CD4-positive, alpha-beta T cell treated with Interleukin-21 for 1 hour (primary cell): ENCODE measurements at places on chromosomes 11 and 22.

DNA sequence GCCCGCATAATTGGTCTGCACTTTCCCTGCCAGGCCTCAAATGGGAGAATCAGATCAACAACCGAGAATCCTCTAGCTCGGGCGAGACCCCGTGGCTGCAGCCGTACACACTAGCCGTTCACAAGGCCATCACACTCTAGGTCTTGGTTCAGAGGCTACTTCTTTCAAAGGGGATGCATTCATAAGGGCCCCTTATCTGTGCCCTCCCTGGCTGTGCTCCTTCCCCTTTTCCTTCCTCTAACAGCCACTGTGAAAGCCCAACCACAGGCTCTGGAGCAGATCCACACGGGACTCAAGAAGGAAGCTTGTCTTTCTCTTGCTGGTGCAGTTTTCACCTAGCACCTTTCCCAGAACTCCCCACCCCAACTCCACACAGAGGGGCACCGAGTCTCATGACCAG is 24.5 kb downstream of the SMIM38 start:
- DNase-seq: no peak

- DNase-seq: no peak
These were observed 103.4 kb upstream of the ASPHD2 start for GRCh38 chr22:26325641-26326040.

- DNase-seq: no peak
These were observed 26.9 kb downstream of the SIK3 start for GRCh38 chr11:117071344-117071787.

DNA sequence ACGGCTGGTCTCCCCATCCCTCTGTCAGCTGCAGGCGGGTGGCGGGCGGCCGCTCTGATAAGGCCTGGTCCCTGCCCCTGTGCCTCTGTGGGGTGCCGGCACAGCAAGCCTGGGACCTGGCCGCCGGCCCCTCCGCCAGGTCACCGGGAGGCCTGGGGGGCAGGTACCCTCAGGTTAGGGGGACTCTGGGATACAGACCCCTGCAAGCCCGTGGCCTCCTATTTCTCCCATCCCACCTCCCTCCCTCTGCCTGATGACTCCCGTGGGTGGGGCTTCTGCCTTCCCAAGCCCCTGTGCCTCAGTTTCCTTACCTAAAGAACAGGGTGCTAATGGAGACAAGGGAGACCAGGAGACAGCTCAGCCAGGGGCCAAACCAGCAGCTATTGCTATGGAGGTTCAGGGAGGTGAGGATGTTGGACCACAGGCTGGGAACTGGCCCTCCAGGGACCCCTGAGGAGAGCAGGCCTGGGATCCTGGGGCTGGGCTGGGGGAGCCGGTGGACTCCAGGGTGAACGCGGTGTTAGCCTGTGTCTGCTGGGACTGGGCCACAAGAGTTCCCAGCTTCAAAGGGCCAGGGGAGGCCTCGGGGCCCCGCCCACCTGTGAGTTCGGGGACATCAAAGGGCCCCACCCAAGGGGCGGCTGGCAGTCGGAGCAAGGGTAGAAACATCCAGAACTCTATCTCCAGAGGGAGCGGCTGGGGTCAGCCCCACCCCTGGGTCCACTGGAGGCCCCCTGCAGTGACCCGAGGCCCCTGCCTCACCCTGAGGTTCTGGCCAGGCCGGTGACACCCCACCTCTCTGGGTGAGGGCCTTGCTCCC is 32.0 kb upstream of the TH start:
- DNase-seq: no peak

DNA sequence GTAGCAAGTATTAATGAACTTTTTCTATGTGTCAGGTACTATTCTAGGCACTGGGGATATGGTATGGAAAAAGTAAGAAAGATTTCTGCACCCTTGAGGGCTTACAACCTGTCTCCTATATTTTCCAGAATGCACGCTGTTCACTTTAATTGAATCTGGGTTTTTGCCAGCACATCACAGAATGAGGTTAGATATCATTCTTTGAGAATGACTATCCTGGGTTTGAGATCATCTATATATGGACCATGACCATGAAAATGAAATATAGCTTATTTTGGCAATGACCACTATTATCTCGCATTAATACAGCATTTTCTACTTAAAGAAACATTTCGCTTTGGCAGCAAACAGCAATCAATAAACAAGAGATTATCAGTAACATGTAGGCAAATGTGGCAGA is 46.9 kb downstream of the C11orf71 start:
- no peak for DNase-seq

- DNase-seq: no peak
These were observed 267.2 kb downstream of the NTM start for GRCh38 chr11:131637469-131638175.

DNA sequence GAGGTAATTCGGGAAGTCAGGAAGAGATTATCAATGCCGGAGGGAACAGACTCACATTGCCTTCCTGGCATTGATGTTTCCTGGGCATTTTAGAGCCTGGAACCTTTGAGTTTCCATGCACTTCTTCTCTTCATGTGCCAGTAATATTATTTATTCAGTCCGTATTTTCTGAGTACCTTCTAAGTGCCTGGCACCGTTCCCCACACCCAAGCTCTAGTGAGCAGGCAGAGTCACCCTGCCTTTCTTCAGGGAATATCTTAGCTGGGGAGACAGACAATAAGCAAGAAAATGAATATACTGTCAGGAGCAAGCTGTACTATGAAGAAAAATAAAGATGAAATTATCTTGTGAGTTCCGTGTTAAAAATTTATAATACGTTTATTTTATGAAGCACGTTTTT is 136.2 kb upstream of the SEZ6L start:
- DNase-seq: no peak

GRCh38 chr11:2271077-2271326 is 614 bp upstream of the ASCL2 start:
- peak; percentile 67 for DNase-seq

- no peak for DNase-seq
These were observed 124.3 kb downstream of the EHF start for GRCh38 chr11:34745195-34745594.

DNA sequence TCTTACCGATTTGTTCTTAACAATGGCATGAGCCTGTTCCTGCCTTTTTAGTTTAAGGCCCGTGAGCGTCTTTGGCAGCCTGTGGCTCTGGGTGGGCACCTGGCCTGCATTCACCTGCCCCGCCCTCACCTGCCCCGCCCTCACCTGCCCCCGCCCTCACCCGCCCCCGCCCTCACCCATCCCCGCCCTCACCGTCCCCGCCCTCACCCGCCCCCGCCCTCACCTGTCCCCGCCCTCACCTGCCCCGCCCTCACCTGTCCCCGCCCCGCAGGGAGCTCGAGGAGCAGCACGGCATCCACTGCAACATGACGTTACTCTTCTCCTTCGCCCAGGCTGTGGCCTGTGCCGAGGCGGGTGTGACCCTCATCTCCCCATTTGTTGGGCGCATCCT is 14.2 kb downstream of the GATD1 start:
- no peak for DNase-seq

- no peak for DNase-seq
These were observed 39.4 kb downstream of the BLID start for GRCh38 chr11:122076512-122077120.

GRCh38 chr11:118622376-118623268 is 15.2 kb downstream of the PHLDB1 start:
- DNase-seq: no peak

DNA sequence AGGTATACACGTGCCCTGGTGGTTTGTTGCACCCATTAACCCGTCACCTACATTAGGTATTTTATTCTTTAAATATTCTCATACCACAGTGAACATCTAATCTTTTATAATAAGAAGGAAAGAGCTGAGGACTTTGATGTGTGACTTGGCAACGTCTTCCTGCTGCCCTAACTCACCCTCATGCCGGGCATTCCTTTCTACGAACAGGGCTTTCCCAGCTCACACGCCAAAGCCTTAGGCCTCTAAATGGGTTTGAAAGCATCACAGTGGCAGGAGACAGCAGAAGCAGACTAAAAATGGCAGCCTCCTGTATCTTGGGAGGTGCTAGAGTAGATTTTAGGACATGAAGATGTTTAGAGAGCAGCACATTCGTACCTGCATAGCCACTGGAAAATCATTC is 52.6 kb downstream of the CLTCL1 start:
- no peak for DNase-seq

GRCh38 chr11:107956543-107956942 is 28.3 kb downstream of the RAB39A start:
- no peak for DNase-seq

GRCh38 chr22:32531931-32532819 is 57.6 kb downstream of the FBXO7 start:
- DNase-seq: no peak

- no peak for DNase-seq
These were observed 10.9 kb downstream of the RAB38 start for GRCh38 chr11:88164320-88164719.

GRCh38 chr22:20009018-20009491 is 7.6 kb downstream of the ARVCF start:
- DNase-seq: no peak

DNA sequence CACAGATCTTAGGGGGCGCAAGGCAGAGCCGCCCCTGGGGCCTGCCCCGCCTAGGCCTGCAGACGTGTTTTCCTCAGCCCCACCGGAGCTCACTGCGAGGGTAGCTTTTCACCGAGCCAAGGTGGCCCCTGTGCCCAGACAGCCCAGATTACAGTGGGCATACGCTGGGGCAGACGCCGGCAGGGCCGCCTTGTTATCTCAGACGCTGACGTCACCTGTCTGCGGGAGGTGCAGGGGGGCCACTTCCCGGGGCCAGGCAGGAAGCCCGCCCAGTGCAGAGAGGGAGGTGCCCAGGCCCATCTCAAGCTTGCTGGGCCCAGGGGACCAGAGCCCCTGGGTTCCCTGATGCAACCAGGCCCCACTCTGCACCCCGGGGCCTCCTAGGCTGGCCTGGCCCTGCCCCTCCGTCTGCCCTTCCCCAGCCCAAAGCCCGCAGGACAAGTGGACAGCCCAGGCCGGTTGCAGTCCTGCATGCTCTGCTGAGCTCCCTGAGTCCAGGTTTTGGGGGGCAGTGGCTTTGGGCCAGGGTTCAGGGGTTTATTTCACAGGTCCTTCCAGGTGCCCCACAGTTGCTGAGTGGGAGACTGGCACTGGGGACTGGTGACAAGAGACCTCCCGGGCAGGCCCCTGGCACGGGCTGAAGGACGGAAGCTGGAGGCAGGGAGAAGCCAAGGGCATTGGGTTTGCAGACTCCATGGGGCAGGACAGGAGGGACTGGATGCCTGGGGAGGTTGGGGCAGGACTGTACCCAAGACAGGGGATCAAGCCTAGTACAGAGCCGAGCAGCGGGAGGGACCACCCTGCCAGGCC is 38.6 kb downstream of the IGF2 start:
- no peak for DNase-seq

DNA sequence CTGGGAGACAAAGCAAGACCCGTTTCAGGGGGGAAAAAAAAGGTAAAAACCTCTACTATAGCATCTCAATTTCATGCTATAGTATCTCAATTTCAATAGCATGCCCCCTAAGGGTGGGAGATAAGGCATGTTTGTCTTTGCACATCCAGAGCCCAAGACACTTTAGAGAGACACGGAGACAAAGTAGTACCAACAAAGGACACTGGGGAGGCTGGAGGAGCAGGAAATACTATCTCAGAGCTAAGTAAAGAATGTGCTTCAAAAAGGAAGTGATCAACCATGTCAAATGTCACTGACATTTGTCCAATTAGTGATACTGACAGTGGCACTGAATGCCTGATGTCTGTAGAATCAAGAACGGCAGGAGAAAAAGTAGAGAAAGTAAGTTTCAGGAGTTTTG is 68.6 kb downstream of the RRAS2 start:
- DNase-seq: no peak

DNA sequence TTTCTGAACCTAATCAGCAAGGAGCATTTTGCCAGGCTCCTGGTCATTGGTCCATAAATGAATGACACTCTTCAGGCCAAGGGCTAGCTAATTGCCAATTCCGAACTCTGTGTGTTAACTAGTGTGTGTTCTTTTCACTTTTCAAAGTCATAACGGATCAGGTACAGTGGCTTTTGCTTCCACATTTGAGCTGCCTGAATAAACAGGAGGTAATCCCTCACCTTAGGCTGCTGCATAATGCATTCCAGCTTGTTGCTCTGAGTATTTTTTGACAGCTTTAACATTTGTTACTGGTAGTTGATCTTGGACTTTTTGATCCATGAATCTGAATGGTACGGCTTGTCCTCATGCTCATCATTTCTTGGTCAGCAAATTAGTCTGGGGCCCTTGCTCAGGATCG is 485.1 kb downstream of the CNTN5 start:
- no peak for DNase-seq

- DNase-seq: no peak
These were observed 3.3 kb downstream of the SYT7 start for GRCh38 chr11:61577383-61578118.

- DNase-seq: peak; percentile 92
These were observed at the start of gene EP300 for GRCh38 chr22:41092023-41092817. EP300 (plus strand) TSS chr22:41092592; CDS start chr22:41093005, 413 bp downstream.

GRCh38 chr11:59053387-59053786 is 32.7 kb upstream of the GLYATL1B start:
- DNase-seq: peak; percentile 77

GRCh38 chr11:32087597-32087996 is 3.3 kb upstream of the RCN1 start:
- DNase-seq: no peak

DNA sequence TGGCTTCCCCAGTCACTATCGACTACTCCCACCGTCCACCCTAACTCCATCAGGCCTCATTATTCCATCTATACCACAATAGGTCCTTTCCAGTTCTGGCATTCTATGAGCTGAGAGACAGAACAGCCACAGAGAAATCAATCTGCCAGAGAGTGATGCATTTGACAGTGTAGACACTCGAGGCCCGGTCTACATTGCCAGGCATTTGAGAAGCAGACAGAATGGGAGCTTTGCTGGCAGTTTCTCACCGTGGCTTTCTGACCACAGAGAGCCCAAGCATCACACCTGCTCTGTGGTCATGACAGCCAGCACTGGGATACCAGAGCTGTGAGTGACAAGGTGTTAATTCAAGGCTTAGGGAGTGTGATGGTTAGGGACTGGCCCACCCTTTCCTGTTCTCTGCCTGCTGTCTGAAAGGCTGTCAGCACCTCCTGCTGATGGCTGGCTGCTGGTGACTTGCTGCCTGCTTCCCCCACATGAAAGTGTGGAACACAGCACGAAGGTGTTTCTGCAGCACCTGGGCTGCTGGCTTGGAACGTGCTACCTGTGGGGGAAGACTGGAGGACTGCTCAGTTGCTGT is 137.8 kb downstream of the KIRREL3 start:
- DNase-seq: no peak

GRCh38 chr11:15127341-15127740 is 12.6 kb downstream of the INSC start:
- no peak for DNase-seq

DNA sequence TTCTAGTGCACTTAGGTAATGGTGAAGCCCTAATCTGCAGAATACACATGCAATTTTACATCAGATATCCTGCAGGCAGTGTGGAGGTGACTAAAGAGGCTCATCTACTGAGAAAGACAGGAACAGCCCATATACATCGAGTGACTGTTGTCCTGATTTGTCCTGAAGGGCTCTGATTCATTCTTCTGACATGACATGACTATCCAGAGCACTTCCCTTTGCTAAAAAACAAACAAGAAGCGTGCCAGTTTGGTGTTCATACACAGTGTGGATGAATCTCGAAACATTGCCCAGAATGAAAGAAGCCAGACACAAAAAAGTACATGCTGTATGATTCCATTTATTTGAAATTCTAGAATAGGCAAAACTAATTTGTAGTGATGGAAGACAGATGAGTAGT is 48.0 kb upstream of the AMPD3 start:
- no peak for DNase-seq
